Activated B cell treated with CpG ODN at 0.5 μM for 24 hours (primary cell): ENCODE measurements at places on chromosomes 4 and X. TPM values are rescaled to one million over a fixed set of nuclear protein-coding genes. Genes with fewer than 3 reads are reported as not detected.

DNA sequence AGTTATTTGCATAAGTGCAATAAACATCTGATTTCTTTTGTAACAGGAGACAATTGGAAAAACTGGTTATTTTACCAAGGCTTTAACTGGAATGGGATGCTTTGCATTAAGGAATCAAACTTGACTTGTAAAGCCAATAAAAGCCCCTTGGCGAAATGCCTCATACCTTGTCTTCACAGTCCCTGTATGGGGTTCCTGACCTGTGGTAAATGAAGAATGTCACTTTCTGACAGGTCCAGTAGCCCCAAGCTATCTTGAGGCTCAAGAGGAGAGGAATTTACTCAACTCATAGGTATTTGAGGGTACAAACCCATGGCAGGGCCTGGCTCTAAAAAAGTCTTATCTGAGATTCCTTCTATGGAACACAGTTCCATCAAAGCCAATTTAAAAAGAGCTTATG is 78.0 kb downstream of the ACOX3 start:
- no peak overlapping the region for H3K4me3 ChIP-seq
- H3K4me1 ChIP-seq = no peaks in the 10 kb centered on the region
- DNase-seq = no peak
- H3K27me3 ChIP-seq = no peaks in the 10 kb centered on the region

DNA sequence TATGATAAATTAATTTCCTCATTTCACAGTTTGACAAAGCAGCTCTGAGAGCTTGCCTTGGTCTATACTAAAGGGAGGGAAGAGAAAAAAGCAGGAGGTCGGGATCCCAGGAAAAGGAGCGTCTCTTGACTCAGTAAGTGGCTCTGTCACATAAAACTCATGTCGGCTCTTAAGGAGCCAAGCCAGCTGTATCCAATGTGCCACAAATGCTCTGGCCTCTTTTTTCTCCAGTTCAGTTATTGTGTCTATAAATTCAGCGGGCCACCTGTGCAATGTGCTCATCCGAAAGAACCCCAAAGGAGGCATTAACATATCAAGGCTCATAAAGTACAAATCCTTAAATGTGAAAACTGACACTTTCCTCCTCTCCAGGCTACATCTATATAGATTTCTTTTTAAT is 337.7 kb upstream of the FAM241A start:
- no peaks in the 10 kb centered on the region for H3K36me3 ChIP-seq
- H3K27me3 ChIP-seq = no peaks in the 10 kb centered on the region
- no peaks in the 10 kb centered on the region for H3K4me1 ChIP-seq
- H3K27ac ChIP-seq = no peak overlapping the region

GRCh38 chr4:39539089-39539611 is 11.9 kb upstream of the UGDH start:
- DNase-seq = no peak
- no peaks in the 10 kb centered on the region for H3K4me1 ChIP-seq
- H3K27ac ChIP-seq = no peak overlapping the region
- no peaks in the 10 kb centered on the region for H3K27me3 ChIP-seq
- H3K36me3 ChIP-seq = peaks cover 6% of the 10 kb centered on the region
- H3K4me3 ChIP-seq = no peak overlapping the region

DNA sequence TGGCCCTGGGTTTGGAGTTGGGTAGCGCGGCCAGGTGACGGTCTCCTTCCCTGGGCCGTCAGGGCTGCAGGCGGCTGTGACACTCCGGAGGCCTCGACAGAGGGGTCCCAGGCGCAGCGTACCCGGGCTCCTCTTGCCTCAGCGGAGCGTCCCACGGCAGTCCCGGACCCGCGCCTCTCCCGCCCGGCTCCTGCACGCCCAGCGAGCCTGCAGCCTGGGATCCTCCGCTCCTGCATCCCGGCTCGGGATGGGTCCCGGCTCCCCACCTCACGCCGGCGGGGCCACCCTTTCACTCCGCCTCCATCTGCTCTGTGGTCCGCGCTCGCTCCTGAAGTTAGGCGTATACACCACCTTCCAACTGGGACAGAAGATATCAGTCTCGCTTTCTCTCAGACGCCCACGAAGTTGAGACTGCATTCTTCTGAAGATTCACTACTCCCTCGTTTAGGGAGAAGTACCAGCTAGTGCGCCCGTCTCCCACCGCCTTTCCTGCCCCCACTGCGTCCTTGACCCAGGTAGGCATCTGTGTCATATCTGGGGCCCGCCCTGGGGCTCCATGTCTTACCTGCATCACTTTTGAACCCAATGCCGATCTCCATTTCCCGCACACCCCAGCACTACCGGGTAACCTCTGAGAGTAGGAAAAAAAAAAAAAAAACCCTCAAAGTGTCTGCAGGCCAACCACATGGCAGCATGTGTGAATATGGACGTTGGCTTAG is 32.3 kb upstream of the KDR start:
- H3K36me3 ChIP-seq = no peaks in the 10 kb centered on the region
- H3K27me3 ChIP-seq = peaks cover 17% of the 10 kb centered on the region
- H3K27ac ChIP-seq = no peak overlapping the region

DNA sequence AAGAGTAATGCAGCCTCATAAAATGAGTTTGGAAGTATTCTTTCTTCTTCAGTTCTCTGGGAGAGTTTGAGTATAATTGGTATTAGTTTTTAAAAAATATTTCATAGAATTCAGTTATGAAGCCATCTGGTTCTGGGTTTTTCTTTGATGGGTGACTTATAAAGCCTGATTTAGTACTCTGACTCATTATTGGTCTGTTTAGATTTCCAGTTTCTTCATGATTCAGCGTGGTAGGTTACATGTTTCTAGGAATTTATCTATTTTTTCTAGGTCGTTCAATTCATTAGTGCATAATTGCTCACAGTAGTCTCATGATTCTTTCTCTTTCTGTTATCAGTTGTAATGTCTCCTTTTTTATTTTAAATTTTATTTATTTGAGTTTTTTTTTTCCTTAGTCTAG is 111.2 kb downstream of the CEP44 start:
- no peak overlapping the region for H3K4me3 ChIP-seq
- H3K27me3 ChIP-seq = no peaks in the 10 kb centered on the region
- H3K4me1 ChIP-seq = no peaks in the 10 kb centered on the region
- no peaks in the 10 kb centered on the region for H3K36me3 ChIP-seq

- no peak overlapping the region for H3K4me3 ChIP-seq
- DNase-seq = no peak
- H3K27ac ChIP-seq = no peak overlapping the region
- no peaks in the 10 kb centered on the region for H3K36me3 ChIP-seq
- H3K4me1 ChIP-seq = no peaks in the 10 kb centered on the region
Observed at GRCh38 chr4:124541652-124542420, 170.7 kb downstream of the ANKRD50 start.

- no peaks in the 10 kb centered on the region for H3K36me3 ChIP-seq
Observed at GRCh38 chr4:187390646-187391045, 604.9 kb upstream of the ZFP42 start.

GRCh38 chrX:91414713-91415112 is 19.9 kb upstream of the PABPC5 start:
- no peaks in the 10 kb centered on the region for H3K4me1 ChIP-seq
- H3K27ac ChIP-seq = no peak overlapping the region
- no peaks in the 10 kb centered on the region for H3K27me3 ChIP-seq
- DNase-seq = no peak

DNA sequence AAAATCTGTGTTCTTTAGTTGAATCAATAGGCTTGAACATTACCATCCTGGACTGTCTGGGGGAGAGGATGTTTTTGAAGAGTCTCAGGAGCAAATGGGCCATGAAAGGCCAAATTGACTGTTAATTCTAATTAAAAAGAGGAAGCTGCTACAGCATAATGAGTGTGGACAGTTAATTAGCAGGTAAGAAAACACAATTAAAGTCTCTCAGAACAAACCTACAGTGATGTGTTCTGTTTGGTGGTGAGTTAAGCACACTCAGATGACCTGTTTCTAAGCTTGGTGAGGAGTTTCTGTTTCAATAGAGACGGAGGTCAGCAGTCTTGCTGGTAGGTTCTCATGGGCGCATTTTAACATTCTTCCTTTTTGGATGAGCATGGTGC is 68.1 kb downstream of the DRD5 start:
- H3K27ac ChIP-seq = no peak overlapping the region
- no peaks in the 10 kb centered on the region for H3K27me3 ChIP-seq
- H3K36me3 ChIP-seq = no peaks in the 10 kb centered on the region
- H3K4me1 ChIP-seq = no peaks in the 10 kb centered on the region
- no peak for DNase-seq

- H3K4me3 ChIP-seq = no peak overlapping the region
- no peak overlapping the region for H3K27ac ChIP-seq
- H3K4me1 ChIP-seq = peaks cover 10% of the 10 kb centered on the region
- H3K27me3 ChIP-seq = no peaks in the 10 kb centered on the region
- DNase-seq = no peak
- H3K36me3 ChIP-seq = no peaks in the 10 kb centered on the region
Observed at GRCh38 chrX:51420610-51421009, 75.8 kb downstream of the NUDT11 start.

DNA sequence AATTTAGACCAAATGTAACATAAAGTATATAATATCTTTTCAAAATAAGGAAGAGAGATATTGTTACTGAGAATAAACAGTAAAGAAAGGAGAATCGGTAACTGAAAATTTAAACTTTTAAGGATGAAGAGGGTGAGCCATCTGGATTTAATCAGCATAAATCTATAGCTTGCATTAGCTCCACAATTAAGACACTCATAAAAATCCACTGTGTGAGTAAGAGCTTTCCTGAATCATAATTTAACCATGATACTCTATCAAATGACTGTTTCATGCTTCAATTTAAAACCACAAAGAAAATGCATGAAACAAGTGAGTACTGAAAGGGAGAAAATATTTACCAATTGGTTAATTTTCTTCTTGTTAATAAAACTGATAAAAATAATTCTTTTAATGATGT is 951.5 kb upstream of the SLIT2 start:
- no peak overlapping the region for H3K27ac ChIP-seq
- no peaks in the 10 kb centered on the region for H3K4me1 ChIP-seq
- H3K27me3 ChIP-seq = no peaks in the 10 kb centered on the region
- H3K36me3 ChIP-seq = no peaks in the 10 kb centered on the region

- DNase-seq = no peak
- no peak overlapping the region for H3K27ac ChIP-seq
- no peak overlapping the region for H3K4me3 ChIP-seq
Observed at GRCh38 chr4:124777007-124777406, 64.5 kb upstream of the ANKRD50 start.

DNA sequence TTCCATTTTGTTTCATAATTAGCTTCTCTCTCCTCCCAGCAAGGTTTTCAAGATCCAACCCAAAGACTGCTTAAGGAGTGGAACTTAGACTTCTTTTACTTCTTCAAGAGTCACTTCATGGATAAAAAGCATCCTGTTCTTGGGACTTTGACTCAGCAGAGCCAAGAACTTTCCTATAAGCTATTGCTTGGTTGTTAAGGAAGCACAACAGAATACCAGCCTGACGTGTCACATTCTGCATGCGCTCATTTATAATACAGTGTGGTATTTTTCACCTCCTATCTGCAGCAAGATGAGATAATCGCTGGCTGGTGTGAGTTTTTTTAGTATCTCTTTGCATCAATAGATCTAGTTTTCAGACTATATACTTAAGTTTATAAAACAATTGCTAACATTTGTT is 152.1 kb downstream of the PALLD start:
- no peak overlapping the region for H3K27ac ChIP-seq
- peaks cover 6% of the 10 kb centered on the region for H3K27me3 ChIP-seq
- H3K4me1 ChIP-seq = no peaks in the 10 kb centered on the region
- no peaks in the 10 kb centered on the region for H3K36me3 ChIP-seq

- H3K4me1 ChIP-seq = peaks cover 31% of the 10 kb centered on the region
- H3K4me3 ChIP-seq = no peak overlapping the region
- no peaks in the 10 kb centered on the region for H3K27me3 ChIP-seq
- H3K36me3 ChIP-seq = no peaks in the 10 kb centered on the region
- no peak overlapping the region for H3K27ac ChIP-seq
- no peak for DNase-seq
Observed at GRCh38 chr4:2277956-2278355, 16.0 kb upstream of the MXD4 start.

DNA sequence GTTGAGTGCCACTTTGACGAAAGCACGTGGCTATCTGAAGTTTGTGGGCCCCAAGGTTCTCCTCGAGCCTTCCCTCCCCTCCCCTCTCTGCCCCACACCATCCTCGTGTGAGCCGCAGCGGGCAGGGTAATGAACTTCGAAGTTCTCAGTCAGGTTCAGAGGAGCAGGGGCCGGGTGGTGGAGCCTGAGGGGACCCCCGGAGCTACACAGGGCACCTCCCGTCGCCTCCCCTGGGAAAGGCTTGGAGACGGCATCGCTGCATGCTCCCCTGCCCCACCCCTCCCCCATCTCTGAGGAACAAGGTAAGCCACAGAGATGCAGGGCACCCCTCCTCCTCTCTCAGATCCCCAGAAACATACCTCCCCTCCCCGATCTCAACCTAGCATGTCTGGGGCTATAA is 2.8 kb upstream of the NKX1-1 start:
- DNase-seq = no peak
- no peaks in the 10 kb centered on the region for H3K36me3 ChIP-seq
- no peak overlapping the region for H3K27ac ChIP-seq

GRCh38 chrX:13763489-13763888 is 28.9 kb downstream of the OFD1 start:
- H3K27me3 ChIP-seq = no peaks in the 10 kb centered on the region
- no peak overlapping the region for H3K27ac ChIP-seq
- peaks cover 66% of the 10 kb centered on the region for H3K36me3 ChIP-seq
- H3K4me3 ChIP-seq = no peak overlapping the region
- H3K4me1 ChIP-seq = peaks cover 43% of the 10 kb centered on the region

- no peak overlapping the region for H3K27ac ChIP-seq
- no peak for DNase-seq
- H3K36me3 ChIP-seq = no peaks in the 10 kb centered on the region
- H3K4me3 ChIP-seq = no peak overlapping the region
Observed at GRCh38 chr4:187687697-187688096, 307.9 kb upstream of the ZFP42 start.

- peaks cover 31% of the 10 kb centered on the region for H3K27me3 ChIP-seq
- no peaks in the 10 kb centered on the region for H3K36me3 ChIP-seq
- no peak within 1 kb of the TSS for H3K4me3 ChIP-seq
- H3K27ac ChIP-seq = no peak within 1 kb of the TSS
- peaks cover 4% of the 10 kb centered on the region for H3K4me1 ChIP-seq
- no peak for DNase-seq
Observed at GRCh38 chr4:163343604-163344146, at the start of gene NPY5R. Gene NPY5R (plus strand): TSS chr4:163343892. CDS start chr4:163350274, 6,382 bp downstream.

- H3K4me3 ChIP-seq = no peak overlapping the region
- no peak overlapping the region for H3K27ac ChIP-seq
- H3K27me3 ChIP-seq = peaks cover 2% of the 10 kb centered on the region
Observed at GRCh38 chrX:50677789-50678188, 136.2 kb downstream of the SHROOM4 start.

Gene GPC3
- total RNA-seq = not detected in 2 replicates

Gene MGST2
- 0.71 and 1.2 TPM in 2 replicates for total RNA-seq

Gene MED12
- total RNA-seq = 81.7 and 102 TPM in 2 replicates

Gene NPY1R
- not detected in 2 replicates for total RNA-seq

Gene BEND2
- total RNA-seq = not detected in 2 replicates

Gene ARL9
- total RNA-seq = 0.22 TPM in 1 of 2 replicates, not detected in the other

Gene FGF13
- not detected in 2 replicates for total RNA-seq

Gene CDX4
- not detected in 2 replicates for total RNA-seq
